Astrocyte of the hippocampus (primary cell): ENCODE measurements at places on chromosomes 4 and X.

DNA sequence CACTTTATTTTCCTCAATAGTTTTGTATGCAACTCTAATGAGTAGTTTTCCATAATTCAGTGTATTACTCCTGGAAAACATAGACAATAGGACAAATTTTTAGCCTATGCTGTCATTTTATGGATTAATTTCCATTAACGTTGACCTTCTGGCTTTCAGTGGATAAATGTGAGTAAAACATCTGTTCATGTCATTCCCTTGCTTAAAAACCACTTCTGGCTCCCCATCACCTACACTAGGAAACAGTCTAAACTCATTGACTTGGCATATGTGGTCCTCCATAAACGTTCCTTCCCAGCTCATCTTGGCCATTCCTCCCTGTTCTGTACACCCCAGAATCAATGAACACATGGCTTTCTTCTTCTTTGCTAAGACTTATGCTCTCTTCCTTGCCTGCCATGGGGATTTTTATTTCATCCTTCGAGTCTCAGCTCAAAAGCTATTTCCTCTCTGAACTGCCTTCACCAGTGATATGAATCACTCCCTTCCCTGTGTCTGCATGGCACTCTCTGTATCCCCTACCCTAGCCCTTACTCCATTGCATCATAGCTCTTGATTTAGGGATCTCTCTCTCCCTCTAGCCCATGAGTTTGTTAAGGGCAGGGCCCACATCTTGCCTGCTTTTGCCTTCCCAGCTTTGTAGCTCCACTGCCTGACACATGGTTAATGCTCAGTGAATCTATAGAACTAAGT lies 34.8 kb downstream of the DOCK11 start:
- DNase-seq: no peak

GRCh38 chr4:83251447-83251830 lies 33.2 kb downstream of the COQ2 start:
- no peak for DNase-seq

GRCh38 chrX:1876041-1876440 lies 261.2 kb downstream of the ASMT start:
- DNase-seq: no peak

DNA sequence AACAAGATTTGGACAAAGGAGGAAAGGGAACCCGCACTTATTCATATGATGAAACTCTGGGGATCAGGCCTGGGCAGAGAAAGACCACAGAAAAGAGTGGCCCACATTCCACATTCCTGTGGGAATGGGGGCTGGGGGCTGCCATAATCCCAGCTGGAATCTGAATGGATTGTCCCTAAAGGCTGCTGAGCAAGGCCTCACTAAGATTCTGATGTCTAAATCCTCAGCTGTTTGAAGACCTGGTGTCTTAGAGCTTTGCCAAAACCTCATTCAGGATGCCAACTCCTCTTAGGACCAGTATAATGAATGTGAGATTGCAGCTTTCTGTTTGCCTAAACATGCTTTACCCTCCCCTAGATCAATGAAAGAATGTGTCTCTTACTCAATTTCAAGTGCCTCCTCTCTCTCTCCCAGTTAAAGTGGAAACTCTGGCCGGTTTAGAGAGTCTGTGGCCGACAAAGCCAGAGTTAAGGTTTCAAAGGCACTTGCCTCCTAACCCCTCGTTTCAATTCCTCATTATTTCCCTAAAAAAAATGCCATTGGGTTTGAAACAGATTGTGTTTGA lies 33.3 kb upstream of the GPC4 start:
- peak; percentile 80 for DNase-seq

DNA sequence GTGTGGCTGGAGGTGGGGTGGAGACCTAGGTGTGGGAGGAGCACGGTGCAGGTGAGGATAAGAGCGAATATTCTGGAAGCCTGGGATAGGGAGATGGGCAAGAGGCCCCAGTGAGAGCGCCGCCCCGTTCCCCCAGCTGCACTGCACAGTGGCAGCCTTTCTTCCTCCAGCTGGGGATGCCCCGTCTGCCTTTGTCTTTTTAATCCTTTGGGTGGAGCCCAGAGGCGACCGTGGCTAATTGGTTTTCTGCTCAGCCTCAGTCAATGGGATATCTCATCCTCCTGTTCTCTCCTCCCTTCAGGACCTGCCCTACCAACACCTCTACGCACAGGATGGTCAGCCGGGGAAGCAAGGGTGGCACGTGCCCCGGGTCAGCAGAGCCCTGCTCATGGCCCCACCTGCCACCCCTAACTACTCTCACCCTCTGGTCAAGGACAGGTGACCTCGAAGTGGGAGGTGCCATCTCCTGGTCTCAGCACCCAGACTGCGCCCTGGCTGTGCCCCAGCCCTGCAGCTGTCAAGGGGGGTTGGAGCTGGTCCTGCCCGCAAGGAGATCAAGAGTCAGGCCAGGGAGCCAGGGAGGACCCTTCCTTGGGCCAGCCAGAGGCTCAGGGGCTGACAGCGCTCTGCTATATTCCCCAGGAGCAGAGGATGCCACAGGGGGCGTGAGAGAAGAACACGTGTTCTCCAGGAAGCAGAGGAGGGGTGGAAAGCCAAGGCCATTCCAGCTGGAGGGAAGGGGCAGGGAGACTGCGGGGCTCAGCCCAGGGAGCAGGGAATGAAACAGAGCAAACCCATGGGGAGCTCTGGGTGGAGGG lies 64.0 kb downstream of the ADRA2C start:
- DNase-seq: no peak

DNA sequence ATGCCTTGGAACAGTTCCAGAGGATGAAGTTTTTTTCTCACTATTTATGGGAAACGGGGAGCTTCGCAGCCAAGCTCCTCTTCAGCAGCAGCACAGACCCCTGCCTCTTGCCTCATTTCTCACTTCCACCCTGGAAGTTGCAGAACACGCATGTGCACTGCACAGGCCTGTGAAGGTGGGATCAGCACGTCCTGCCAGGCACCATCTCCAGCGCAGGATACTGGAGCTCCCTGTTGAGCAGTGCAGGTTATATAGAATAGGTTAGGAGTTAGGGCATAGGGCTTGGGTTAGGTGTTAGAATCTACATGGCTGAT lies 110.1 kb upstream of the CENPE start:
- no peak for DNase-seq

- no peak for DNase-seq
Observed at GRCh38 chrX:23626651-23627050, 40.6 kb upstream of the PRDX4 start.

- DNase-seq: no peak
Observed at GRCh38 chr4:6749340-6750171, 33.0 kb upstream of the KIAA0232 start.

GRCh38 chr4:108384544-108384943 lies 215.8 kb upstream of the LEF1 start:
- no peak for DNase-seq

- no peak for DNase-seq
Observed at GRCh38 chr4:8171266-8171665, 12.7 kb upstream of the ABLIM2 start.

- DNase-seq: no peak
Observed at GRCh38 chr4:82852751-82853285, 38.1 kb downstream of the SEC31A start.

GRCh38 chrX:30971774-30972603 lies 82.9 kb upstream of the TAB3 start:
- peak; percentile 51 for DNase-seq

DNA sequence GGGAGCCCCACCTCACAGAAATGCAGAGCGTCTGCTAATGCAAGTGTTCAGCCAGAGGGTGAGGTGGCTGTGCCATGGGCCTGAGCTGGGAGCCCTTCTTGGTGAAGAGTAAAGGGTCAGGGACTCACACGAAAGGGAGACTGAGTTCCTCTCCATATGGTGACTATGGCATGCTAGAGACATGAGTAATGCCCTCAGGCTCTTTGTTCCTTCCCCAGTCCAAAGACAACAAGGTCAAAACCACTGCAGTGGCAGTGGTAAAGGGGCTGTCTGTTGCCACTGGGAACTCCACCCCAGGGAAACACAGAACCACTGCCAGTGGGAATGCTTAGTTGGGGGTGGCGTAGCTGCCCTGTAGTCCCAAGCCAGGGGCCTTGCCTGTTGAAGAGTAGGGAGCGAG lies 22.4 kb downstream of the RAB40AL start:
- peak; percentile 79 for DNase-seq

DNA sequence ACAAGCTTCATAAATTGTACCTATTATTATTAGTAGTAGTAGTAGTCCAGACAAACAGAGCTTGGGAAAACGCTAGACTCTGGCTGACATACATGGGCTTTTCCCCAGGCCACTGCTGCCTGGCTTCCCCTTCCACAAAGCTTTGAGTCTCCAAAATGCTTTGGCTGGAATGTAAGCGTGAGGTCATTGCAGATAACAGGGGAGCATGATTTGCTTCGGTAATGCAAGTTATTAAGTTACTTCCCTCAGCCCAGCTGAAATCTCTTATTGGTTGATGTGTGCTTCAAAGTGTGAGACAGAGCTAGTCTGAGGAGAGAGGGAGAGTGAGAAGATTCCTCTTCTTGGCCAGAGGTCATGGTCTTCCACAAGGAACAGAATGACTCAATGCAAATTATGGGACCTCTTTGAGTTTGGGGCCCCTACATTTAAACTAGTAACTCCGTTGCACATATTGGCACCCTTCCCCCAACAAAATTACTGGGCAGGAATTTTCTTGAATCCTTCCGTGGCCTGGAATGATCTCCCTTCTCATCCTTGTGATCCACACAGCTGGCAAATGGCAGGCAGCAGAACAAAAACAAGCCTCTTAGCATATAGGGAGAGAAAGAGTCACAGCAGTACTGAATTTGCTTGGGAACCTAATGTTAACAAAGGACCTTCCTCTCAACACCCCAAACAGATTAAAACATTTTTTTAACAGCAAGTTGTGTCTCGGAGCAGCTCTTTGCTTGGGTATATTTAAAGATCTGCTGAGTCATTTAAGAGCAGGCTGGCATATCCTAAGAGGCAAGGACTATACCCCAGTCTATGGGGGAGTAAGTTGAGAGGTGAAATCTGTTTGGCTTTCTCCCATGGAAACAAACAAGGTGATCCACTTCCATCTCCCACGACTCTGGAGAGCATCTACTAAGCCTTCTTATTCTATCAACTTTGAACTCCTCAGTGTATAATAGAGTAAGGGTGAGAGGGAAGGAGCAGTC lies 19.9 kb downstream of the AR start:
- DNase-seq: peak; percentile 26

- DNase-seq: no peak
Observed at GRCh38 chr4:148118633-148119032, 323.6 kb downstream of the NR3C2 start.

DNA sequence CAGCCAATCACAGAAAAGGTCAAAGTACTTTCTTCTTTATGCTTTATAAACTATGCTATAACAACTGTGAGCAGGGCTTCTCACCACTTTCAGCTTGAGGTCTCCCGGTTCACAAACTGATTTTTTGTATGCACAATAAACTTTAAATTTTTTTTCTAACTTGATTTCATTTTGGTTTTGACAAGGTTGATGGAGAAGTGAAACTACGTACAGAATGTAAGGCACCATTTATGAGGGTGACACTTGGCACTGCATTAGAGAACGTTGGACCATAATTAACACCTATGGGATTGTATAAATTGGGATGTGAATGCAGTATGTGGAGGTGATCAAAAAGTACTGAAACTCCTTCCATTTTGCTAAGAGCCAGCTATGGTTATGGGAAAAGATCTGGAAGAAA lies 857.9 kb upstream of the HTR2C start:
- no peak for DNase-seq
